ENCODE measurements at places on chromosomes 12 and 14. TPM values are rescaled to one million over a fixed set of nuclear protein-coding genes. Genes with fewer than 3 reads are reported as not detected.

DNA sequence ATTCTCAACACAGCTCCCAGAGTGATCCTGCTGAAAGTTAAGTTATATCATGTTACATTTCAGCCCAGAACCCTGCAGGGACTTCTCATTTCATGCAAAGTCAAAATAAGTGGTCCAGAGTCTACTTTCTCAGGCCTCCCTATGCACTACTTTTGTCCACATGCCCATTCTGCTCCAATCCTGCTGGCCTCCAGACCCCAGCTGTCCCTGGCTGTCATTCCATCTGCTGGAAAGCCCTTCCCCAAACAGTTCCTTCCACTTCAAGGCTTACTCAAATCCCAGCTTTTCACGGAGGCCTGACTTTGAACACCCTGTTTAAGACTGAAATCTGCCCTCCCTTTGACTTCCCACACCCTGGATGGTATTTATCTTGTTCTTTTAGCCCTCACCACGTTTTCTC is 109.8 kb upstream of the DNM1L start:
- DNase-seq = no peak

DNA sequence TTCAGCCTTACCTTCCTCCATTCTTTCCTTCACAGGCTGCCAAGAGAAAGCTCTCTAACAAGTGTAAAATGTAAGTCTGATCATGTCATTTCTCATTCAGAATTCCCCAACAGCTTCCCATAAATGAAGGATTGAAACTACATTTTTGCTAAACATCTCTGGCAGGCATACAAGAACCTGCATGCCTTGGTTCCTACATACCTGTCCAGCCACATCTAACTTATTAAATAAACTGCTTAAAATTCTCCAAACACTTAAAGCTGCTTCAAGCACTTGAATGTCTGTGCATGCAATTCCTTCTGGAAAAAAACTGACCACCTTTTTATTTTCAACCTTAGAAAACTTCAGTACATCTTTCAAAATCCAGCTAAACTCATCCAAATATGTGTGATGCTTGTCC is 84.4 kb upstream of the DCN start:
- no peak for DNase-seq

DNA sequence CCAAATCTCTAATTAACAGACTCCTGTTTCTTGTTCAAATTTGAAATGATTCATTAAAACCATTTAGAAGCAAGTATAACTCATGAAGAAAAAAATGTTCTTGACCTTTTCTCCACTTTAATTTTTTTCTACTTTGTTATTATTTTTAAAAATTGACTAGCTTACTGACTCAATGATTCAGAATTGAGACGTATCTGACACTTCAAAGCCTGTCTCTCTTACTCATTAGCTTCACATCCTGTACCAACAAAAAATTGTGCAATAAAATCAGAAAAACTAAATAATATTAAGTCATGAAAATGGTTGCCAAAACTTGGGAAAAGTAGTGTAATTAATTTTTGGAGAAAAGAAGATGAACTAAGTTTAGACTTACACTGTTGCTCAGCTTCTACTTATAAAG is 331.2 kb downstream of the SLC16A7 start:
- no peak for DNase-seq

GRCh38 chr14:32339188-32339587 is 10.1 kb downstream of the AKAP6 start:
- no peak for DNase-seq

Gene TAS2R9
- total RNA-seq = not detected

Gene ERP27
- not detected for total RNA-seq

GRCh38 chr14:100524933-100525243 is 62.3 kb downstream of the BEGAIN start:
- peak; percentile 29 for DNase-seq

Gene APPL2
- total RNA-seq = 40.9 TPM

- no peak for DNase-seq
Observed at GRCh38 chr12:122205053-122205925, 1.8 kb downstream of the B3GNT4 start.

DNA sequence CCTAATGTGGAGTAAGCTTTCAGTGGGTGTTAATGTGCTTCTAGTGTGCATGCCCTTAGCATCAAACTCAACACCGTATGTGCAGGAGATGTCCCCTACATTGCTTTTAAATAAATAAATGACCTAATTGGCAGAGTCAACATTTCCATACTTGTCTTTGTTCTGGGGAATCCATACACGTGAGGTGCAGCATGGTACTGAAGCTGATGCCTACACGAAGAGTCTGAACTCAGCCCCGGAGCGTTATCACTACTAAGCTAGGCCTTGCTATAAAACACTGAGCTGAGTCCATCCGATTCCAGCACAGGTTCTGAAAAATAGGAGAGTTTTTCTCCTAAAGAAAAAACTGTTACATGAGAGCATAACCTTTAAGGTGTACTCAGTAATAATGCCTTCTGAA is 125.0 kb upstream of the DYRK2 start:
- DNase-seq = no peak

GRCh38 chr14:89892953-89893352 is 61.6 kb downstream of the EFCAB11 start:
- no peak for DNase-seq

- no peak for DNase-seq
Observed at GRCh38 chr12:25249931-25250738, 594 bp downstream of the KRAS start.

Gene C14orf39
- total RNA-seq = not detected

- DNase-seq = no peak
Observed at GRCh38 chr14:51908086-51908485, 47.7 kb downstream of the GNG2 start.

- DNase-seq = no peak
Observed at GRCh38 chr12:118714500-118714899, 266.8 kb upstream of the SRRM4 start.

Gene TCL1A
- not detected for total RNA-seq

Gene KRT6A
- not detected for total RNA-seq

DNA sequence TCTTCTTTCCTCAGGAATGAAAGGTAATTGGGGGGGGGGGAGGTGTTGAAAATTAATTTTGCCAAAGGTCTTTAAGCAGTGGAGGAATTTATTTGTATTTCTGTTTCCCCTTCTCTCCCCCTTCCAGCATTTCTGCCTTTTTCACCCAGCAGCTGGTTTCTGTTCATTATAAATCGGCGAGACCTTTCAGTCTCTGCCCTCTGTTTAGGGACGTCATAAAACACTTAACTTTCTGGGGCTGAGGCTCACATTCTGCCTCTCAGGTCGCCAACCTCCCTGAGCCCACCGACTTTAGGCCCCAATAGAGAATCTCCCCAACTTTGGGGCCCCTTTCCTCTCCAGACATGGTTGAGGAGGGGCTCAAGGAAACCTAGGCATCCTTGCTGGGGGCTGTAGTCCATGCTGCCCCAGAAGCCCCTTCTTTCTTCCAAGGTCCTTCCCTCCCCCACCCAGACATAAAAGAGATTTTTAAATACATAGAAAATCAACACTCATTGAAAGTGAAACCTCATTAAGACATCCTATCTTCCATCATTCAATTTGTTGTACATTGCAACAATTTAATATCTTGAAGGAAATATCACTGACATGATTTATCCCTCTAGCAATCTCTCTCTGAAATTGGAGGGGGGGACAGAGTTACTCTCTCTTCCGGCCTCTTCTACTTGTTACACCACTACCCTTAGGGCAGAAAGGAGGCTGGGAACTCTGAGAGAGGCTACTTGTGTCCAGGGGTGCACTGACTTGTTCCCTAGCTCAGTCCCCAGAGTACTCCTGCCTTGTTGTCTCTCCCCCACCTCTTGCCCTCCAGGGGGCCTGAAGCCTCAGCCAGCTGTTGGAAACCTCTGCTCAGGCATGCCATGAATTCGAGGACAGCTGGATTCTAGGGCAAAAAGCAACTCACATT is 2.5 kb upstream of the HOXC6 start:
- no peak for DNase-seq

GRCh38 chr14:97021571-97022168 is 224.5 kb downstream of the VRK1 start:
- DNase-seq = no peak

DNA sequence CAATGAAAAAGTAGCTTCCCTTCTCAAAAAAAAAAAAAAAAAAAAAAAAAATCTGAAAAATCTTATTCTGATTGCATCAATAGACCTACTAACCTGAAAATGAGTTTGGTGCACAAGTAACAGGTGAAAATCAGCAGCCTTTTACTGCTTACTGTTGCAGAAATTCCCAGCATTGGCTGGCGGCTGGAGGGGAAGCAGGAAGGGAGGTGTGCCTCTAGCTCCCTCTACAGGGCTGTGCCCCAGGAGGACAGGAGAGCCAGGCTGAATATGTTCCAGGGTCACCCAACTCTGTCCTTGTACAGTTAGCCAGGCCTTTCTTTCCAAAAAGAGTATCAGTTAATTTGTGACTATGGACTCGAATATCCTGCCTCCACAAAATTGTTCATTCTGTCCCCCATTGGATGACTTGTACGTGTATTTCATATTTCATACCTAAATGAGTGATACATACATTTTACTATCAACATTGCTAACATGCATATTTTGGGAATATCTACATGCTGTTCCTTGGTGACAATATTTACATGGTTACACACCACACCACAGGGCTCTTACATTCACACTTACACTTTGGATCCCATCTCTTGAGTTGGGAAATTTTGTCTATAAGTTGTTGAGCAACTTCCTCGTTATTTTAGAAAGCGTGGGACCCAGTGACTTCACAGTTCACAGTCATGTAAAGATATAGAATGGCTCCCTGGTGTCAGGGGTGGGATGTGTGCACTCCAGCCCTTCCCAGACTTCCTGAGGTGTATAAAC is 124.8 kb downstream of the SAMD4A start:
- peak; percentile 82 for DNase-seq

DNA sequence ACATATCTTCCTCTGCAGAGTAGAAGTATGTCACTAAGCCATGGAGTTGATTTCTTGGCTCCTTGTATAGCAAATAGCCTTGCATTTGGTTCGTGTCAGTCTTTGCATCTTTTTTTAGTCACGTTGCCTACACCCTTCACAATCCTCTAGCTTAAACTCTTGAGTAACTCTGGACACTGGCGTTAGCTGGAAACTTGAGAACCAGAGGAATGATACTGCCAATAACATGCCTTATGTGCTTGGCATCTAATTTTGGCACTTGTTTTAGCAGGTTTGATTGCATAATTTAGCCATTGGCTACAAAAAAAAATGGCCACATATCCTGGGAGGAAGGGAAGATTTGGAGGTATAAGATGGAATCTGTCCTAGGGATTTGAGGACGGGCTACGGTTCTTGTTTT is 136.2 kb downstream of the ETV6 start:
- no peak for DNase-seq

DNA sequence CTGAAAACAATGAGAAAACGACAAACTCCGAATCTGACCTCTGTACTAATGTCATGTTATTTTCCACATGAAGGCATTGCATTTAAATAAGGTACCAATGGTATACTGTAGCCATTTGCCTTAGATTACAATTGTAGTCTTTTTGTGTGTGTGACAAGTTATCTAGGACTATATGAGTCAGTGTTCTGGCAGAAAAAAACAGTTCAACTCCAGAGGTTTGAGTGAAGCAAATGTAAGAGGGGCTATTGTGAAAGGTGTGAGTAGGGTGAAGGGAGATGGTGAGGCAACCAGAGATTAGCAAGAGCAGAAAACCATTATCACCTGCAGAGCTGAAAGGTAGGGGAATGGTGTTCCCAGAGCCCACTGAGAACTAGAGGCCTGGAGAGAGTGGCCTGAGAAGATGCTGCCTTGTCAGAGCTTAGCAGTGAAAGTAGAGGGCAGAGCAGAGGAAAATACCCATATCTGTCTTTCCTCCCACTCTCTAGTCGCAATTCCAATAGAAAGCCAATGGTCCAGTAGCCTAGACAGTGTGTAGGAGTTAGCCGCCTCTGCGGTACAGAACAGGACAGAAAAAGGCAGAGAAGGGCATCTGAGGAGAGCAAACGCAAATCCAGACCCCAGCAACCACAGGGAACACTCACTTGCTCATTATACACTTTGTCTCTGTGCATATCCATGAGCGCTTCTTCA is 112.2 kb downstream of the DYRK2 start:
- no peak for DNase-seq

Gene KRT81
- total RNA-seq = not detected

GRCh38 chr12:96513166-96513565 is 23.8 kb downstream of the CFAP54 start:
- no peak for DNase-seq

Gene SLC25A29
- 8.6 TPM for total RNA-seq

- no peak for DNase-seq
Observed at GRCh38 chr12:65162609-65163008, 6.8 kb upstream of the LEMD3 start.

GRCh38 chr12:92621312-92621711 is 81.5 kb upstream of the PLEKHG7 start:
- DNase-seq = no peak

Gene MFAP5
- 4.8 TPM for total RNA-seq

DNA sequence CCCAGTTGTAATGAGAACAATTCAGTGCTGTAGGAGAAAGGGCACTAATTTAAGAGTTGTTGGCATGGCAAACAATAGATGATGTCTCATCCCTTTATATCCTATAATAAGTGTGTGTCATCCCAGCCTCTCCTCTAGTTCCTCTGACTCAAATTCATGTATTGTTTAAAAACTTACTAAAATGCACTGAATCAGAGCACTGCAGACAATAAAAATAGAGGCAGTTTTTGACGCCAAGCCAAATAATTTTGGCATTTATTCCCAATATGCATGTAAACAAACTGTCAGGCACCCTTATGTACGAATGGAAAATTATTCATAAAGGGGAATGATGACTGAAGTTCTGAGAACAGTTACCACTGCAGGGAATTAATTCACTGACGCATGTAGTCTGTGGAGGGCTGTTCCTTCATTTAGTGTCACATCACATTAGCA is 57.9 kb upstream of the TMX1 start:
- DNase-seq = no peak

Gene KLHL33
- 0.43 TPM for total RNA-seq

GRCh38 chr14:102544747-102545460 is 35.3 kb upstream of the ANKRD9 start:
- no peak for DNase-seq

DNA sequence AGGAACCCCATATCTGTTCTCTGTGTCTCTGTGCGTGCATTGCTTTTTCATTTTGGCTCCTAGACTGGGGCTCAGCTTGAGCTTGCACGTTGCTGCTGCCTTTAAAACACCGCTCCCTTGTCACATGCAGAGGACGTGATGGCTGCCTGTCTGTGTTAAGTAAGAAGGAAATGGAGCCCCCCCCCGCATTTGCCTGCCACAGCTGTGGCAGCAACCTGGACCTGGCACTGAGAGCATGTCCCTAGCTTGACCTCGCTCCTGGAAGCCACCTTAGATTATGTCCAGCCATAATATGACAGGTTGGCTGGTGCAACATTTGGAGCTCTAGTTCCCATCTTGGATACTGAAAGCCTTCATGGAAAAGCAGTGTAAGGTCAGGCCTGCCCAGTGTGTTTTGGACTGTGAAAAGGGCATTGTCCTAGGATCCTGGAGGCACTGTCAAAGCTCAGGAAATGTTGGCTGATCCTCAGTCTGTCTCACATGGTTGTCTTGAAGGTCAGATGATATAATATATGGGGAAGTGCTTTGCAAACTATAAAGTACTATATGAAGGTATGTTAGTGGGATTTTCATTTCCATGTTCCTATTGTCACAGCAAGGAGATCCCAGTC is 73.8 kb downstream of the PRKCH start:
- no peak for DNase-seq

Gene DNAJC22
- 2.6 TPM for total RNA-seq

Gene DPY19L2
- total RNA-seq = 11.2 TPM

GRCh38 chr12:25843976-25844375 is 114.5 kb upstream of the RASSF8 start:
- no peak for DNase-seq
